ENCODE measurements at places on chromosomes 16 and 17.

- DNase-seq, result peak; percentile 1
These were observed 213.1 kb downstream of the SEC14L1 start for GRCh38 chr17:77353684-77354419.

GRCh38 chr17:1315891-1316403 is 36.5 kb downstream of the TRARG1 start:
- DNase-seq, result no peak

GRCh38 chr17:21034340-21035235 is 8.2 kb downstream of the USP22 start:
- peak; percentile 9 for DNase-seq

DNA sequence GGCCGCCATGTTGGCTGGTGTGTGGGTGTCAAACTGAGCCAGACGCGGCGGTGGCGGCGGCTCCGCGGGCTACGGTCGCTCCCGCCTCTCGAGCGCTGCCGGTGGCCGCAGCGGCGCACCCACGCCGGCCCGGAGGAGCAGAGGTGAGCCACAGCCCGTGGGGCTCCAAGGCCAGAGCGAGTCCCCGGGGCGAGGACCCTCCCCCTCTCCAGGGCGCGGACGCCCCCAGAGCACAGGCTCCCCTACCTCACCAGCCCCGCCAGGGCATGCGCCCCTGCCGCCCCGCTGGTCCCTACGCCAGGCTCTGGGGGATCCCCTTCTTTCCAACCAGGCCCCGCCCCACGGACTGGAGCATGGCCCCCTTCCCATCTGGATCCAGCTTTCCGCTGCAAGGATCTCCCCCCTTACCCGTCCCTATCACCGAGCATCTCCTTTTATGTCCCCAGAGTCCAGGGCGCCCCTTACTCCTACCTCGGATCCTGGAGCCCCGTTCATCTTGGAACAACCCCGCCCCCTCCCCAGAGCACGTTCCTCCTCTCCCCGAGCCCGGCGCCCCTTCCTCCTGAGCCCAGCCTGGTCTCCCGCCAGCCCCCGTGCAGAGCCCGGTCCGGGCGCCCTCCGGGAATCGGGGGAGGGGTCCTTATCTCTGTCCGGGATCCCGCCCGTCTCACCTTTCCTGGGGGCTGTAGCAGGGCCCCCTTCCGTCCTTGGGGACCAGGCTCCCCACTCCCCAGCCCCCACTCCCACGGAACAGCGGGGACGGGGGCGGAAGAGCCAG is 412 bp downstream of the EPN2 start:
- DNase-seq, result no peak

GRCh38 chr16:56871172-56871593 is 6.2 kb downstream of the SLC12A3 start:
- DNase-seq, result no peak

- DNase-seq, result no peak
These were observed 86.1 kb downstream of the KANSL1 start for GRCh38 chr17:46106966-46107644.

DNA sequence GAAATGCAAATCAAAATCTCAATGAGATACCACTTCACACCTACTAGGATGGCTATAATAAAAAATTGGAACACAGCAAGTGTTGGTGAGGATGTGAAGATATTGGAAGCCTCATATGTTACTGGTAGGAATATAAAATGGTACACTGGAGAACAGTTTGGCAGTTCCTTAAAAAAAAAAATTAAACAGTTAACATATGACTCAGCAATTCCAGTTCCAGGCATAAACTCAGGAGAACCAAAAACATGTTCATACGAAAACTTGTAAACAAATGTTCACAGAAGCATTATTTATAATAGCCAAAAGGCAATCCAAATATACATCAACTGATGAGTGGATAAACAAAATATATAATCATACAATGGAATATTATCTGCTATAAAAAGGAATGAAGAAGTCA is 28.2 kb downstream of the ZNF652 start:
- no peak for DNase-seq

- DNase-seq, result no peak
These were observed 54.2 kb downstream of the RTN4RL1 start for GRCh38 chr17:1970843-1971384.

DNA sequence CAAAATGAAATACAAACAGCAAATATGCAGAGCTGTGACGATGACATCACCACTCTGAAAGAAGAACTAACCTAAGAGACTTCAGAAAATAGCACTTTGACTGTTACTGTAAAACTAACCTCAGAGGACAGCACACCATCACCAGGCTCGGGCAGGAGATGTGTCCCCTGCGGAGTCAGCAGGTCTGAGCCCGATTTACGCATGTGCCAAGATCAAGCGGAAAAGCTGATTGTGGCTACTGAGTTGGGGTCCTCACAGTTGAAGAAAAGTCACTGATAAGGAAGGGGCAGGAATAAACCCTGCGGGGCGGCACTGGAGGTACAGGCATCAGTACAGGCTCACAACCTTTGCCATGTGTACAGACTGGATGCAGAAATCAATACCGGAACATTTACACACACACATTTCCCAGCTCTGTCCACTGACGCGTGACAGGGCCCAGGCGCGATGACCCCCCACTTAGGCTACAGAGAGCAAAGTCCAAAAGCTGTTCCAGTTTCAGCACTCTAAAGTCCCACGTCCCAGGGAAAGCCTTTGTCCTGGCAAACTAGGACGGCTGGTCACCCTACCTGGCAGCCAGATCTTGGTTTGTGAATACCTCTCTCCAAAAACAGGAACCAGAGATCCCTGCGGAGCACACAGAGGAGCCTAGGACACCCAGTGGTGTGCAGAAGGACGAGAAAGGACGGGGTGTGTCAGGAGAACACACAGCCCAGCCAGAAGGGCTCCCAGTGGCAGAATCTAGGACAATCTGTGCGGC is 21.5 kb downstream of the TRAP1 start:
- DNase-seq, result no peak

DNA sequence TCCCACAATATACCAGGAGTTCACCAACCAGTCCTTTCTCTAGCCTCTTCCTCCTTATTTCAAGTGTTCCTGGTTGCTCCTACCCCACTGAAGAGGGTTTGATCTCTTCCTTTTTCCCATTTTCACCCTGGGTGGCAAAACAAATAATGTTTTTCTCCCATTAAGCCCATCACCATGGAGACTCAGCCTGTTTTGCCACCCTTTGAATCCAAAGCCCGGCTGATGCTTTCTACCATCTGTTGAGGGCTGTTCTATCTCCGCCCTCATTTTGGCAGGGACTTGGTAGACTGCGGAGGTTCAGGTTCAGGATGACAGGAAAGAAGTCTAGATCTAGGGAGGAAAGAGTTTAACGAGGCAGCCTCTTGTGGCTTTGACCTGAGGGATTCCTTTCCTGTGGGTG is 2.6 kb downstream of the DNAH2 start:
- no peak for DNase-seq

DNA sequence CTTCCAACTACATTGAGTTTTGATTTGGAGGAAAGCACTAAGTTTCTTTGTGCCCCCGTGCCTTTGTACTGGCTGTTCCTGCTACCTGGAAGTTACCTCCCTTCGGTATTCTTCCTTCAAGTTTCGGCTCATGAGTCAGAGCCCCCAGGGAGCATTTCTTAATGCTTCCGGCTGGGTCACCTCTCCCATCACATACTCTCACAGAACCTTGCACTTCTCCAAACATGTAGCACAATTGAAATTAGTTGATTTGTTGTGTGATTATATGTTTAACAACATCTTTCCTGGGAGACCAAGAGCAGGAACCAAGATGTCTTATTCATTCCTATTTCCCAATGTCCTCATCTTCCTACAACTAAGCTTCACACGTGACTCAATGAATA is 158.6 kb upstream of the CDH5 start:
- no peak for DNase-seq

DNA sequence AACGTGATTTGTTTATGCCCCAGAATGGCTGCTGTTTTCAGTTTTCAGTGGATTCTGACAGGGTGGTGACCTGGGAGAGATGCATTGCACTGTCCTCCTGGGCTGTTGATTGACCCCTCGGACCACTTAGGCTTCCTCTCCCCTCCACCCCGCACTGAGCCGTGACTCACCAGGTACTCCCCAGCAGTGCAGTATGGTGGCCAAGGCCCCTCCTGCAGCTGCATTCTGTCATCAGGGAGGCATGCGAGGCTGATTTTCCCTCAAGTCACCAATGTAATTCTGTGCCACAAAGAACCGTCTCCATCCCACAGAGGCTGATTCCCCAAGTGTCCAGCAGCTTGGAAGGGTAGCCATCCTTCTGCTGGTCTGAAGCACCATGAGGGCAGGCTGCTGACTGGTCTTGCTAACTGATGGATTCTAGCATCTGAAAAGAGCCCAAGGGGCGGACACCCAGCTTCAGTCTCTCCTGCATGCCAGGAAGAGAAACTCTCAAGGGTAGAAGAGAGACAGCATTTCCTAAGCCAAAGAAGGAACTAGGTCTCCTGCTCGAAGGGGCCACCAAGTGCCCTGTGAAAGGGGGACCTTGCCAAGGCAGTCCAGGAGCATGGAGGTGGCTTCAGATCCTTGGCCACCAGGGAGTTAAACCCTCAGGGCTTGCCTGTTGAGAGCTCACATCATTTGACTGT is 148.1 kb downstream of the SOCS1 start:
- no peak for DNase-seq

DNA sequence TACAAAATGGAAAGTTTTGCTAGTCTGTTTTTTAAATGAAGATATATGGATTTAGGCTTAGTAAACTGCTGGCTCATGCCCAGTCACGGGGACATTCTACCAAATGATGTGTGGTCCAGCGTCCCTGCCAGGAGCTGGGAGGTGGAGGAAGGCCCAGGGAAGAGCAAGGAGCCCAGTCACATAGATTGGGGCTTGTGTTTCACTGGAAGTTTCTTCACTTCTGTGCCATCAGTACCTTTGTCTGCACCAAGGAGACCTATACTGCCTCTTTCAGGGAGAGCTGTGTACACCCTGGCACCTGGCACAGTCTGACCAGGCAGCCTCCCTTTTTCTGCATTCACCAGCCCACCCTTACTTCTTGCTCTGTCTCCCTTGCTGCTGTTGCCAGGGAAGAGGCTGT is 32.6 kb upstream of the ERN1 start:
- DNase-seq, result no peak

GRCh38 chr17:12727076-12727760 is 61.5 kb downstream of the MYOCD start:
- DNase-seq, result no peak

GRCh38 chr16:54231919-54232318 is 54.7 kb downstream of the IRX3 start:
- no peak for DNase-seq

DNA sequence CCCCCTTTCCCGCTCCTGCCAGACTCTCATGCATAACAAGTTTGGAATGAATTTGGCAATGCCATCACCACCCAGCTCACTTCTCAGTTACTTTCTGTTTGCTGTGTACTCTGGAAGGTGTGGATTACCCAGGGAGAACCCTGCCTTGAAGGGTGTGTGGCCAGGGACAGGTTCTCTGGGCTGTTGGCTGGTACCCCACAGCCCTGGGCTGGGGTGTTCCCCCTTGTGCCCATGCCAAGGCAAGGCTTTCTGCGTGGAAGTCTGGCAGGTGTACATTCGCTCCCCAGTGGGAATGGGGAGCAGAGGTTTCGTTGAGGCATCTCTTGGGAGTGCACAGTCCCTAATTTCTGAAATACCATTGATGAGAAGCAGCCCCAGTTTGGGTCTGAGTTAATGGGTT is 187.7 kb downstream of the CCDC182 start:
- DNase-seq, result no peak

DNA sequence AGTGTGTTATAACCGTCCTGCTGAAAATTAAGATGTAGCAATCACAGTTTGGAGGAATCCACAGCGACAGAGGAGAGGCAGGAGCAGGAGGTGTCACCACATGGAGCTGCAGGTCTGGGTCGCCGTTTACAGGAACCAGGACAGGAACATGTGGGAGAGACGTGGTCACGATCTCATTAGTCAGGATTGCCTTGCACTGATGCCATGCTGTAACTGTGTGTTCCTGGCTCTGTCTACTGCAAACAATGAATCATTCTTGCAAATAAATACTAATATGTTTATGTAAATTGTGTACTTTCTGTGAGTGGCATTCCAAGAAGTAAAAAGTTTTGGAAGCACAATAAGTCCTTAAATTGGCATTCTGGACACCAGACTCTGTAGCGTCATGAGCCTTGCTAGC is 271.8 kb downstream of the CPPED1 start:
- no peak for DNase-seq

- DNase-seq, result no peak
These were observed 388.7 kb upstream of the PMFBP1 start for GRCh38 chr16:72560617-72561016.

- no peak for DNase-seq
These were observed 173.7 kb downstream of the CNTNAP4 start for GRCh38 chr16:76450890-76451289.

DNA sequence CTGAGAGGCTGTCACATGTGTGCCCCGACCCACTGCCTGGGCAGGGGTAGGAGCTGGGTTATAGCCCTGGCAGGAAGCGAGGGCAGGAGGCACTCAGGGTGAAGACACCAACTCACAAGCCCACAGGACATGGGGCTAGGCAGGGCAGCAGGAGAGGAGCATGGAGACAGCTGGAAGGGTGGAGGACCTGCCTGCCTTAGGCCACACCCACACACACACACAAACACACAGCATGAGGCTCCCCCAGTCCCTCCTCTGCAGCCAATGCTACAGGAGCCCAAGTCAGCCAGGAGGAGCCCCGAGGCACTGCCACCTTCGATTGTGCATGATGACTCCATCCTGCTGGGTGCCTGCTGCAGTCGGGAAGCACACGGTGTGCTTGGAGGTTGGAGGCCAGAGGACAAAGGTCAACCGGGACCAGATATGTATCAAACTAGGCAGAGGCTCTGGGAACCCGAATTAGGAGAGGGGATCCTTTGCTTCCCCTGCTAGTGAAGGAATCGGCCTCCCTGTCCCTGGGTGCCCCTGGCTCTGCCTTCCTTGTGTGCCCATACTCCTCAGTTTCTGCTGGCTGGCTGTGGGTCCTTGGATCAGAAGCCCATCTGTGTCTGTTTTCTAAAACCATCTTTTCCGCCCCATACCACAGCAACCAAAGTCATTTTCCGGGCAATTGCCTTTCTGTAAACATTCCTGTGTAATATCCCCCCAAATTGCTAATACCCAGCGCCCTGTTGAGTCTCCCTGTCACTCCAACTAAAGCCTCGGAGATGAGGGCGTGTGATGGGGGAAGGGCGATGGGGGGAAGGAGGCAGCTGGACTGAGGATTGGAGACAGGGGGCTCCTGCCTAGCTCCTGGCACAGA is 20.5 kb downstream of the SRCIN1 start:
- no peak for DNase-seq

GRCh38 chr17:49343273-49343672 is 18.8 kb downstream of the ZNF652 start:
- DNase-seq, result no peak

DNA sequence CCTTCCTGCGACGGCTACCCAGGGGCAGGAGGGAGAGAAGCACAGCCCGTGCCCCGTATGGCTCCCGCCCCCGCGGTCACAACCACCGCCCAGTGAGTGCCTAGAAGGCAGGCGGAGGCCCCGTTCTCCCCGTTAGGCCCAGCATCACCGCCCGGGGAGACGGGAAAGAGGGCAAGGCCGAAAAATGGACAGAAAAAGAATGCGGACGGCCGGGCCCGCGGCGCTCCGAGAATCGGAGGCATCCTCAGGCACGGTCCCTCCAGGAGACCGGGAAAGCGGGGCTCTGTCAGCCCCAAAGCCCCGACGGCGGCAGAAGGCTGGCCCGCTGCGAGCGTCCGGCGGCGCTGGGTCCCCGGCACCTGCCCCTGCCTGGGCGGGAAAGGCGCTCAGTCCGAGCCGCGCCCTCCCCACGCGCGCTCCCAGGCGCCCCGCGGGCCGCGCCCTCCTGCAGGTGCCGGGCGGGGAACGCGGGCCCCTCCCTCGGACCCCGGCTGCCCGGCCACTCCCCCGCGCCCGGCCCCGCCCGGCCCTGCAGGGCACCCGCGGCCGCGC is 407 bp downstream of the MCRIP1 start:
- DNase-seq, result peak; percentile 17
